ENCODE measurements at places on chromosomes 2 and 18.

DNA sequence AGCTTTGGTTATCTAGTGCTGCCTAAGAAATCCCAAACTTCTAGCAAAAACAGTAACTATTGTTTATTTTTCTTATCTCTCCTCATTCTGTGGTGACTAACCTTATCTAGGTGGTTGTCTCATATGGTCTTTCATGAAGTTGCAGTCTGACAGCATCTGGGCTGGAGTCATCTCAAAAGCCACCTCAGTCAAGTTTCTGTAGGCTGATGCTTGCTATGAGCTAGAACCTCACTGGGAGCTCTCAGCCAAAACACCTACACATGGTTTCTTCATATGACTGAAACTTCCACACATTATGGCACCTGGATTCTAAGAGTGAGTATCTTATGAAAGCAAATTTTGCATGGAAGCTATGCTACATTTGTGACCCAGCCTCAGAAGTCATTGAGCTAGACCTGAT, 596.4 kb upstream of the VRK2 start:
- DNase-seq = no peak

- no peak for DNase-seq
Observed at GRCh38 chr2:240202586-240202985, 62.1 kb upstream of the OTOS start.

GRCh38 chr2:160238392-160238791, 38.3 kb upstream of the ITGB6 start:
- no peak for DNase-seq

DNA sequence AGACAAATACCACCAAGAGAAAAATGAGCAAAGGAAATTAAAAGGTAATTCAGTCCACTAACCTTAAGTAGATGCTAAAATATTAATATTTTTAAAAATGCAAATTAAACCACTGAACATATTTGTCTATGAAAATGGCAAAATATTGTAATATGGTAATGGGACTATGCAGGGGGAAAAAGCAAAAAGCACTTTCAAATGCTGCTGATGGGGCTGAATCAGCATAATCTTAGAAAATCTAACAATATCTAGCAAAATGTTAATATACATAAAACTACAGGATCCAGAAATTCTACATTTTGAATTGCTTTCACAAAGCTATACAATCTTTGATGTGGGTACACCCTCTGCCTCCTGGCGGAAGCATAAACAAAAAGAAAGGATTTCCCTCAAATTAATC, 86.9 kb upstream of the DTNB start:
- no peak for DNase-seq

- DNase-seq = no peak
Observed at GRCh38 chr2:187580462-187581124, 26.4 kb upstream of the TFPI start.

GRCh38 chr2:190407662-190408537, at the start of gene MFSD6:
Gene MFSD6, plus strand, starts transcription at chr2:190408355. Its CDS starts 27,675 bp downstream, at chr2:190436030.
- peak; percentile 27 for DNase-seq

DNA sequence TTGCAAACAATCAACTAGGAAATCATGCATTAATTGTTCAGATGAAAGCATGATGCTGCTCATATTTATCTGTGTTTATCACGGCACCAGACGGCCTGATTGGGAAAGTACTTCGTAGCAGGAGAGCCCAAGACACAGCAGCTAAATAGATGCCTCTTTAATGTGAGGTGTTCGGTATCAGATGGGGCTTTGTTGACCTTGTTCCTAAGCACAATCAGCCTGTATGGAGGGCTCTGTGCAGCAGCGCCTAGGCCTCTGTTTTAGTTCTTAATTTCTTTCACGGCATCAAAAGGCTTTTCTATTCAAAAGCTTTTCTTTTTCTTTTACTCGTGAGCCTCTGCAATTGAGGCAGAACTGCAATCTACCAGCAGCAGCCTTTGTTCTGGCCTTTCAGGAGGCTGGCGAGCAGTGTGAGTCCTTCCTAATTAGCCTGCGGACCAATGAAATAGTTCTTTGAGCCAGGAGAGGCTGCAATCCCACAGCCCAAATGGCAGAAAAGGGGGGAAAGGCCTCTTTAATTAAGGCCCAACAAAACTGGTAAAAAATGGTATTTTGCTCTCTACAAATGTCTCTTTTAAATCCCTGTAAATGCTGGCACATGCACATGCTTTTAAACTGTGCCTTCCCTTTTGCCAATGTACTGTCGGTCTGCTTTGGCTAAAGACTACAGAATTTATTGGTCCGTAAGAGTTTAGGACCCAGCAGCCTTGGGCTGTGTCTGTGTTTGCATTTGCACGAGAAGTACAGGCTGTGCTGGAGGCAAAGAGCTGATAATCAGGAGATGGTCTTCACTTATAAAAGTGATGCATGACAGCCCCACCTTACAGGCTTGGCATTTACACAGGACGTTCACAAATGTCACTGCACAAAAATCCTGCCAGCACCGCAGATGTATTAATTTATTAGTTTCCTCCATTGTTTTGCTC, 159.6 kb downstream of the RND3 start:
- no peak for DNase-seq

DNA sequence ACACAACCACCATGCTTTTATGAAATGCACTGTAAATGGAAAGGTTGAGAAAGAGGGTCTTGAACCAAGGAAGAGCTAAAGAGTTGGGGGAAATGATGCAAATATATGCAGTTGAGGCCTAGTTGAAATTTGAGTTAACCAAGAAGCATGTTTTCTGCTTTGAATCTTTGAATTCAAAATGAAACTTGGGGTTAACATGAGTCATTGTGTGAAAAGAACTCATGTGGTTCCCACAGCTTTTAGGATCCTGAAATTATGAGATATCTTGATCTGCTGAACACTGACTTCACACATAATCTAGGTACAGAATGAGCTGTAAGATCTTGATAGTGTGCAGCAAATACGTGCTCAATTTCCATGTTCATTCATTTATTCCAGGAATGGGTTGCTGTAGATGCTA, 422.9 kb upstream of the TRIB2 start:
- no peak for DNase-seq

DNA sequence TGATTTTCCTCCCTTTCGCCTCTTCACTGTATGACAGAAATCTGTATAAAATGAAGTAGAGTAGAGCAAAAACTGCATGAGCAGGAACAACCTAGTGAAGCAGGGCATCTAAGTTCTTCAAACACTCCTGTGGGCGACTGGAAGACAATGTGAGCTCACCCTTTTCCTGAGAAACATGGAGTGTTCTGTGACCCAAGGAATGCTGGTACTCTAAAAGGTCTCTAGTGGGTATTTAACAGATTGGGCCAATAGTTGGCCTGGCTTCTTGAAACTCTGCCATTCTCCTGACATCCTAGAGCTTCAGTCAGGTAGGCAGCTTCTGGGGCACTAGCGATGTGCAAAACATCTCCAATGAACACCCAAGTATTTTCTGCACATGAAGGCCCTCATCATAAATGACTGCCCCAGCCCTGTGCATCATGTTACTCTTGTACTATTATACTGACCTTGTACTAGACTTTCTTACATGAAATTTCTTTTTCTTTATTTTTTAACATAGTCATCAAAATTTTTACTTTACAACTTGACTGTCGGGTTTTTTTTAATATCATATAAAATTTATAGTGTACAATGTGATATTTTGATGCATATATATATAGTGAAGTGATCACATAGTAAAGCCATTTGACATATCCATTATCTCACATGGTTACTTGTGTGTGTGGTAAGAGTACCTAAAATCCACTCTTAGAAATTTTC, 294.6 kb upstream of the SESTD1 start:
- DNase-seq = no peak

DNA sequence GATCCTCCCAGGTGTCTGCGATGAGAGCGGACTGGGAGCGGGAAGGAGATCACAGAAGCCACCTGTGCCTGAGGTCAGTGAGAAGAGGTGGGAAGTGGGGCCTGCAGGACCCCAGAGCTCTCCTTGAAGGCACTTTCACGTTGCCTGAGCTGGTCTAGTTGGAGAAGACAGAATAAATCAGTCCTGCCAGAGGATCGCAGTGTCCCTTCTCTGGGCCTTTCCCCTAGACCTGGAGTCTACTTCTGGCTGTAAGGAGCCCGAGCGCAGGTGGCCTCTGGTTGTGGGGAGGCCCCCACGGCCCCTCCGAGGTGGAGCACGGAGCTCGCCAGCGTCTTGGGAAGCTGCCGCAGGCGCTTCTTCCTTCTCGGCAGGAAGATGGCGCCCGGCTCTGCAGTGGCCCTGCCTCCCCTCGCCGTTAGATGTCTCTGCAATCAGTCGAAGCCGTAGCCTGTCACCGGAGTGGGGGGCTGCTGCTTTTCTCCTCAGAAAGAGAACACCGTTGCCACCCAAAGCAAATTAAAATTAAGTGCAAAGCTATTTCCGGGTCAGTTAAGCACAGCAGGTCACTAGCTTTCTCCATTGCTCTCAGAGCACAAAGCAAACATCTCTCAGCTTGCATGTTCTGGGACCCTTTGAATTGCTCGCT, 212.0 kb upstream of the MYT1L start:
- DNase-seq = no peak

- no peak for DNase-seq
Observed at GRCh38 chr2:6823111-6823510, 42.6 kb downstream of the CMPK2 start.

DNA sequence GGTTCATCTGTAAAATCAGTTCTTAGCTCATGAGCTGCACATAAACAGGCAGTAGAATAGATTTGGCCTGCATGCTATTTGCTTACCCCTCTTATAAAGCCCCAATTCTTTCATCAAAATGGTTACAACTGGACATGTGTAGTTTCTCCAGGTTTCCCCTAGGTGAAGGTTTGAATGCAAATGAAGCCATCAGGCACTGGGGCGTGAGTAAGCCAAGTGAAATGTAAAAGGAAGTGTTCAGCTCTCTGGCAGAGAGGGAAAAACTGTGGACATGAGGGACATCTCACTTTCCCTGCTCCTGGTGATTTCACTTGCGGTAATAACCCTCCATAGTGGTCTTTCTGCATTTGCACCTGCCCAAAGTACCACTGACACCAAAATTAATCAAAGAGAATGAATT, 1402.3 kb upstream of the LRRTM1 start:
- DNase-seq = no peak

GRCh38 chr2:132754867-132755472, 85.0 kb upstream of the LYPD1 start:
- DNase-seq = no peak

DNA sequence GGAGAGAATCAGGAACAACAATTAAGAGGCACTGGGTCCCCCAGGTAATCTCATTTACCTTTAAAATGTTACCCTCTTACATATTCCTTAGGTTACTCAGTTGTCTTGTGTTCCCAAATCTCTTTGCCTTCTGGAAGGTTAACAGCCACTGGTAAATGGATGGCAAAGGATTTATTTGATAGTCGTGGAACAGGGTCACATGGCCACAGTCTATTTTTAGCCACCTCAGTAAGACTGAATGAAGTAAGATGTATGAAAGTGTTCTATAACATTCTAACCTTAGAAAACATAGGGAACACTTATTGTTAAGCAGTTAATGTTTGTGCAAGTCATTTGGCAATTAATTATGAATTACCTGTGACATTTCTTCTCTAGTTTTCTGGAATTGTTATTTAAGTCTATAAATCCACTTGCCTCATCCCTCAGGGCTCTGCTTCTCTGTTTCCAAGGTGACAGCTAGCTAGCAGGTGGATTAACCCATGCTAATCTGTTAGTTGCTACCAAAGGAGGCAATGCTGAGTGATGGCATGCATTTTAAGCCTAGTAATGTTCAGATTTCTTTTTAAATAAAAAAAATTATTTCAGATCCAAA, 211.0 kb downstream of the PIK3C3 start:
- DNase-seq = no peak

- no peak for DNase-seq
Observed at GRCh38 chr2:120984046-120984445, 248.4 kb downstream of the GLI2 start.

- DNase-seq = no peak
Observed at GRCh38 chr2:238643400-238643907, 204.4 kb upstream of the TWIST2 start.

DNA sequence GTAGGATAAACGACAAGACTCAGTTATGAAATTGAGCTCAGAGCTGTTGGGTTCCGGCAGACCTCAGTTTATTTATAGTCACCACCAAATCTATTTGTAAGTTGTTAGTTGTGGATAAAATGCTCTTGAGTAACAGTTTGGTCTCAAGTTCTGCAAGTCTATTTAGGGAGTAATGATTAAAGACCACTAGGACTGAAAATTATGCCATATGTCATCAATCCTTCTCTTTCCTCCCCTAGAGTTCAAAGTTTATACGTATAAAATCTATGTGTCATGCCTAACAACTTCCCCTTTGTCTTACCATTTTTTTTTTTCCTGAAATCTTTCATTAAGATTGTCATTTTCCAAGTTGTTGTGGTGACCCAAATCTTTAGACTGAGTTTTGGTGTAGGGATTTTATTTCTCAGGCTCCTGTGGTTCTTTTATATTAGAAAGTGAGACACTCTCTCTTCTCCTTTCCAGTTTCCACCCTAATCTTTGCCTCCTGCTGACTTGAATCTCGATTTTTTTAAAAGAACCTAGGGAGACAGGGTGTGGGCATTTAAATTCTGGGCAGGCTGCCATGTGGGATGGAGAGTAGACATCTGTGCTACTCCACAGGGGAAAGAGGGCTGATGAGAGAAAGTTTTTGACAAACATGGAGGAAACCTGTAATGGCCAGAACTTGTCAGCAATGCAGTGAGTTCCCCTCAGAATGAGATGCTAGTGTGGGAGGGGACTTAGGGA, 51.0 kb downstream of the LAMA3 start:
- DNase-seq = no peak

- DNase-seq = no peak
Observed at GRCh38 chr18:37529863-37530262, 35.7 kb downstream of the CELF4 start.

DNA sequence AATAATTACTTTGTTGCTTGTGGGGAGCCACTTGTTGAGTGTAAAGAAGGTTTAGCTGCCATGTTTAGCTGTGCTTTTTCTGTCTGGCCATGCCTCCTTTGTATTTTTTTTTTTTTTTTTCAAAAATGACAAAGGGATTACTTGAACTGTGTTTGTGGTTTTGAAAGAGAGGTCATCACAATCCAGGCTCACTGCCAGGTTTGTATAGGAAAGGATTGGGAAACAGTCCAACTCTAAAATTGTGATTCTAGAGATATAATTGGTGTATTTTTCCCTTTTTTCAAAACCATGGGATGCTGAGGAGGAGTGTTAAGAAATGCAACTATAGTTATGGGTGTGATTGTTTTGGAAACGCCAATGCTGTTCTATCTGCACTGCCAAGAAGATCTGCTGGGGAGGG, 4.3 kb downstream of the ITPRIPL1 start:
- DNase-seq = no peak

DNA sequence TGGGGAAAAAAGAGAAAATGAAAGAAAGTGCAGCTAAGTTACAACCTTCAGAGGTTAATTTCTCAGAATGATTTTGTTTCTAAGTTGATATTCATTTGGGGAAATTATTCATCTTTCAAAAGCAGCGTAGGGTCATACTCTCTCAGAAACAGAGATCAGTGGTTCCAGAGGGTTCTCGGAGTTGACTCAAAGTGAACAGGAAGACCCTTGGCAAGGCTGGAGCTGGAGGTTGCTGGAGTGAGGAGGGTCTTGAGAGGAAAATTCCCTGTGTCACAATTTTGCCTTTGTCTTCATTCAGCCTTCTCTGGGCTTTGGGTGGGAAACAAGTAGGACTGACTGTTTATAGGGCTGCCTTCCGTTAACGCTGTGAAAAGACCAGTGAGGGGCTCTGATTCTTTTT, 168.2 kb downstream of the ICOS start:
- DNase-seq = no peak

Data from stimulated activated CD8-positive, alpha-beta memory T cell treated with anti-CD3 and anti-CD28 coated beads, Interleukin-2, amount 100 ng/mL, for 1 hour (primary cell).